ENCODE measurements at places on chromosomes 12 and 14. TPM values are rescaled to one million over a fixed set of nuclear protein-coding genes. Genes with fewer than 3 reads are reported as not detected.
A peak's percentile ranks its signal among the peaks of the same experiment; 100 is the strongest.

The IL26 gene
- total RNA-seq, result 0.36 TPM

The EDDM3A gene
- total RNA-seq, result not detected

The KITLG gene
- total RNA-seq, result 54.6 TPM

The TTC6 gene
- not detected for total RNA-seq

DNA sequence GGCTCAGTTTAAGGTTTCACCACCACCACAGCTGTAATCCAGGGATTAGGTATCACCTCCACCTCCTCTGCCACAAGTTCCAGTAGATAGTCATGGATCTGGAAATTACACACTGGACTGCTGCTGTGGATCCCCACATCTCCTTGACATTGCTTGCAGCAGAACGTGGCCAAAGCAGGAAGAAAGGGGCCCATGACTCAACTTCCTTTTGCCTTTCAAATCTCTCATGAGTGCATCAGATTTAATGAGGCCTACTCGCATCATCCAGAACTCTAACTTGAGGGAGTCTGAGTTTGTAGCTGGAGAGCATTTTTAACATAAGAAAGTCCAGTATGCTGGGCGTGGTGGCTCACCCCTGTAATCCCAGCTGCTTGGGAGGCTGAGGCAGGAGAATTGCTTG, 29.2 kb upstream of the TMED10 start:
- no peaks in the 10 kb centered on the region for H3K36me3 ChIP-seq
- no peak overlapping the region for H3K27ac ChIP-seq
- H3K4me3 ChIP-seq, result no peak overlapping the region
- DNase-seq, result no peak

DNA sequence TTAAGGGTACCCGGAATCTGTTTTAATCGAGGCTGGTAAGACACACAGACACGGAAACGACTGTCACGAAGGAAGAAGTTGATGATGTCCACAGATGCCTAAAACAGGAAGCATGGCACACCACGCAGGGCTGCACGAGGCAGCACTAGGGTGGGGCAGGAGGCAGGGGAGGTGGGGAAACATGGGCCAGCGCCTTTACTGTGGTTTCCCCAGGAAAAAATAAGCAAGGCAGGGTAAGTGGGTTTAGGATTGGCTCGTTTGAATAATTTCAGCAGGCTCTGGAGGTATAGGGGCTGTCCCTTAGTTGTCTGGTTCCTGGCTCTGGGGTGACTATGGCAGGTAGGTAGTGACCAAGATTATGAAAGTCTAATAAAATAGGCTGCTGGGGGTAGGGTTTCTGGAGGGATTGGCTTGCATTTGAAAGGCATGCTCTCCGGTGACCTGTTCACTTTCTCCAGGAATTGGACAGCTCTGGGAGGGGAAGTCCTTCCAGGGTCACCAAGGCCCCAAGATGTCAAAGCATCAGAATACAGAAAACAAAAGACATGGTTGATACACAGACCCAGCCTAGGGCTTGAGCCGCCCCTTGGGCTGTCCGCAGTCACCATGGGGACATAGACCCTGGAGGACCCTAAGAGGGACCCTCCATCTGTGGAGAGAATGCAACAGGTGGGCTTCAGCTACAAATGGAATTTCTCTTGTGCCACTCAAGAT, 35.3 kb downstream of the MAP1LC3B2 start:
- H3K27me3 ChIP-seq, result no peaks in the 10 kb centered on the region
- no peak overlapping the region for H3K4me3 ChIP-seq
- no peak overlapping the region for H3K27ac ChIP-seq
- DNase-seq, result no peak

DNA sequence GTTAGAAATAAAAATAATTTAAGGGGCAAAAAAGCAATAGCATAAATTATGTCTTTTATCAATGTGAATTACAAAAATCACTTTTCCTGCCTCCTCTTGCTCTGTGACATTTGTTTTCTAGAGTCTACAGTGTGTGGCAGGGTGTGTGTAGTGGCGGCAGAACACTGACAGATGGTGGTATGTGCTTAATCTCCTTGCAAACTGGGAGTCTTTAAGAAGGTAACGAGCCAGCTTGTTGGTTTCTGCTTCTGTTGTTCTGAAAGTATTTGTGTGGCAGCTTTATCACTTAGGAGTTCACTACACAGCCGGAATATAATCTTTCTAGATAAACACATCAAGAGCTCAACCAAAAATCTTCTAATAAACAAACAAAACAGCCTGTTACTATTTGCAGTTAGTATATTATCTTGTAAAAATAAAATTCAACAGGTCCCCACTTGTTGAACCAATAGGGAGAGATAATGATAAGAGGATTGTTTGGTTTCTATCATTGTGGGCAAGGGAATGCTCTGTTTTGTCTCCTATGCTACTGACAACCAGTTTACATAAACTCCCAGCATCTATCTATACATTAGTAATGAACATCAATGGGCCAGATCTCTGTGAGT, 13.0 kb downstream of the CDKL1 start:
- no peaks in the 10 kb centered on the region for H3K27me3 ChIP-seq
- no peak overlapping the region for H3K27ac ChIP-seq
- no peak overlapping the region for H3K4me3 ChIP-seq
- no peaks in the 10 kb centered on the region for H3K4me1 ChIP-seq

DNA sequence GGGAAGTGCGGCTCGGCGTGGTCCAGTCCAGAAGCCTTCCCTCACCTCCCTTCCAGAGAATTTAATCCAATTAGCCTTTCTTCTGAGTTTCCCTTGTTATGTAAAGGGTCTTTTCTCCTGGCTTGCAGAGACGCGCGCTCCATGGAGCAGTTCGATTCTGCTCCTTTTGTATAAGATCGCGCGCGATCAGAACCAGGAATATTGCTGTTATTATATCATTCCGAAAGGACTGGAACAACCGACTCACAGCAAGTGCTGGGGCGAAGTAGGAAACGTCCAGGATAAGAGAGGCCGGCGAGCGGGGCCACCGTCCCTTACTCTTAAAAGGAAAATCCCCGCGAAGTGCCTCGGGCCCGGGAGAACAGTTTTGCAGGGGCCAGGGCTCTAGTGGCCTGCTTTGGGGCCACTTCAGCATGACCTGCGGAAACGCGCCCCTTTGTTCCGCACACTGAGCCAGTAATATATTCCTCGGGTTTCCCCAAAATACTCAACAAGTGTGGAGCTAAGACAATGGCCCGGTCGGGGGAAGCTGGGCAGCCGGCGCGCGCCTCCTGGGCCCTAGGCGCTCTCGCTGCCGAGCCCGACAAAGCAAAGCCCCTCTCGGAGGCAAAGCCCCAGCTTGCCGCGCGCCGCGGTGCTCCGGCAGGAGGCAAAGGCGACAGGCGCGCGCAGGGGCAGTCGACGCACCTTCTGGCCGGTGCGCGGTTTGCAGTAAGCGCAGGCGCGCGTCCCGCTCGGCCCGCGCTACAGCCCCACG, 2.9 kb downstream of the RFX4 start:
- H3K27ac ChIP-seq, result no peak overlapping the region
- H3K36me3 ChIP-seq, result no peaks in the 10 kb centered on the region
- H3K4me3 ChIP-seq, result no peak overlapping the region
- DNase-seq, result no peak
- H3K4me1 ChIP-seq, result no peaks in the 10 kb centered on the region

GRCh38 chr12:66262737-66263136, 39.6 kb upstream of the HELB start:
- no peaks in the 10 kb centered on the region for H3K4me1 ChIP-seq
- H3K36me3 ChIP-seq, result no peaks in the 10 kb centered on the region
- no peak for DNase-seq
- H3K27me3 ChIP-seq, result no peaks in the 10 kb centered on the region

- H3K4me1 ChIP-seq, result peaks cover 6% of the 10 kb centered on the region
- no peak overlapping the region for H3K27ac ChIP-seq
- H3K27me3 ChIP-seq, result no peaks in the 10 kb centered on the region
- peaks cover 4% of the 10 kb centered on the region for H3K36me3 ChIP-seq
- H3K4me3 ChIP-seq, result no peak overlapping the region
Measured at GRCh38 chr14:88424573-88424972, 39.1 kb downstream of the SPATA7 start.

DNA sequence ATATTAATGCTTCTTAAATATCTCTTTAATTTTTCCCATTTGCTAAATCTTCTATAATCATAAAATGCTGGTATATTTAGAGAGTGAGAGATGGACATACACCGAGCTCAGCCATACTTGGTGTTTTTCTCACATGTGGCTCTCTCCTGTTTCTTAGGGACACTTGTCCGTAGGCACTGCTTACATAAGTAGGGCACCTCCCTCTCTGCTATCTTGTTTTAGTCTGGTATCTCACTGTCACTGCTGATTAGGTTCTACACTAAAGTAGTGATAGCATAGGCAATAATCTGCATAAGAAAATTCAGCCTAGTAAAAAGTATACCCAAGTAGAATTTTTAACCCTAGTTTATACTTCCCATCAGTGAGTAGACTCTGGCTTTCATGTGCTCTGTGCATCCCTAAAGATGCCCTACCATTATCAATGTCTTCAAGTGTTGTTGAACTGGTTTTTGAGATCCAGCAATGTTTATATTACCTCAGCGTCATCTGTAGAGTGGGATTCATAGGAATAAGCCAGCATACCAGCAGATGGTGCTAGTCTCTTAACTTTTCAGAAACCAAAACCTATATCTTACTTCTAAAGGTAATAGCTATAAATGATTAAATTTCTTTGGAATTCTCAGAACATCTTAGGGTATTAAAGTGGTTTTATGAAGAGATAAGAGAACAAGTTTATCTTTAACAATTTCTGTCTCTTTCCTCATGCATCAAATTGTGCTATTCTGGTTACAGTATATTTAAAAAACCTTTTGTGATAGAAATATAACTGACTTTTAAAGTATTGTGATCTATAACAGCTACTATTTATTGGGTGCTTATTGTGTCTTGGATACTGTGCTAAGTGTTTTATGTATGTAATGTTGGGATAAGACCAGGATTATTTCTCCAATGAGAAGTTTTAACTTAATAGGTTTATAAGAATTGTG, 32.9 kb downstream of the ARID2 start:
- H3K36me3 ChIP-seq, result no peaks in the 10 kb centered on the region
- peak overlapping the region; percentile 44 for H3K27ac ChIP-seq
- no peaks in the 10 kb centered on the region for H3K27me3 ChIP-seq
- H3K4me3 ChIP-seq, result no peak overlapping the region
- no peak for DNase-seq

GRCh38 chr12:58819345-58819744, 101.0 kb downstream of the LRIG3 start:
- H3K27ac ChIP-seq, result peak overlapping the region; percentile 41
- DNase-seq, result no peak
- no peak overlapping the region for H3K4me3 ChIP-seq
- peaks cover 14% of the 10 kb centered on the region for H3K4me1 ChIP-seq
- no peaks in the 10 kb centered on the region for H3K27me3 ChIP-seq
- H3K36me3 ChIP-seq, result no peaks in the 10 kb centered on the region

GRCh38 chr12:13130981-13131380, 27.5 kb upstream of the GSG1 start:
- no peak overlapping the region for H3K27ac ChIP-seq
- H3K36me3 ChIP-seq, result no peaks in the 10 kb centered on the region
- H3K4me1 ChIP-seq, result no peaks in the 10 kb centered on the region
- no peak for DNase-seq
- H3K27me3 ChIP-seq, result no peaks in the 10 kb centered on the region
- H3K4me3 ChIP-seq, result no peak overlapping the region

GRCh38 chr14:34035177-34035933, 84.5 kb upstream of the EGLN3 start:
- H3K4me3 ChIP-seq, result no peak overlapping the region
- no peaks in the 10 kb centered on the region for H3K4me1 ChIP-seq
- H3K27me3 ChIP-seq, result no peaks in the 10 kb centered on the region
- no peaks in the 10 kb centered on the region for H3K36me3 ChIP-seq

GRCh38 chr12:27083861-27084394, 1.6 kb upstream of the C12orf71 start:
- no peak for DNase-seq
- no peaks in the 10 kb centered on the region for H3K4me1 ChIP-seq
- no peak overlapping the region for H3K27ac ChIP-seq
- no peak overlapping the region for H3K4me3 ChIP-seq
- no peaks in the 10 kb centered on the region for H3K27me3 ChIP-seq

- H3K36me3 ChIP-seq, result no peaks in the 10 kb centered on the region
- H3K27me3 ChIP-seq, result no peaks in the 10 kb centered on the region
- H3K27ac ChIP-seq, result peak overlapping the region; percentile 37
- no peak overlapping the region for H3K4me3 ChIP-seq
- no peak for DNase-seq
- H3K4me1 ChIP-seq, result no peaks in the 10 kb centered on the region
Measured at GRCh38 chr12:32561931-32562341, 117.2 kb upstream of the DNM1L start.

DNA sequence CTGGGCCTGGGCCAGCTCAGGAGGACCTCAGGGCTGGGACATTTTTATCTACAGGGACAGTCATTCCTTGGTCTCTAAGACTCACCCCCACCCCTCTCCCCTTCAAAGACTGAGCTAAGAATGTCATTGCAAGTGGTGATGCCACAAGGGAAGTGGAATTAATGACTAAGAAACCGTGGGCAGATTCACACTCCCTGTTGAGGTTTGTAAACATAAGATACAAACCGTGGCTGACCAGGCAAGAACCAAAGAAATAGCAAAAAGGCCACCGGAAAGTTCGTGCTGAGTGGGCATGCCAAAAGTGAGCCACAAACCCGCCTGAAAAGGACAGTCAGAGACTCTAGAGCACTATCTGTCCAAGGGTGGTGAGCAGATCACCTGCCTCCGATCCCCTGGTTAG, 25.7 kb downstream of the NUAK1 start:
- H3K27me3 ChIP-seq, result no peaks in the 10 kb centered on the region
- DNase-seq, result no peak
- peaks cover 43% of the 10 kb centered on the region for H3K4me1 ChIP-seq
- no peak overlapping the region for H3K4me3 ChIP-seq

GRCh38 chr12:22709292-22709691, 84.3 kb downstream of the ETNK1 start:
- H3K4me1 ChIP-seq, result no peaks in the 10 kb centered on the region
- no peak for DNase-seq
- H3K4me3 ChIP-seq, result no peak overlapping the region
- H3K27ac ChIP-seq, result no peak overlapping the region
- H3K36me3 ChIP-seq, result no peaks in the 10 kb centered on the region

- no peaks in the 10 kb centered on the region for H3K27me3 ChIP-seq
- no peak for DNase-seq
- no peak overlapping the region for H3K27ac ChIP-seq
- H3K4me3 ChIP-seq, result no peak overlapping the region
- H3K4me1 ChIP-seq, result no peaks in the 10 kb centered on the region
Measured at GRCh38 chr12:74334780-74335179, 202.9 kb upstream of the ATXN7L3B start.

DNA sequence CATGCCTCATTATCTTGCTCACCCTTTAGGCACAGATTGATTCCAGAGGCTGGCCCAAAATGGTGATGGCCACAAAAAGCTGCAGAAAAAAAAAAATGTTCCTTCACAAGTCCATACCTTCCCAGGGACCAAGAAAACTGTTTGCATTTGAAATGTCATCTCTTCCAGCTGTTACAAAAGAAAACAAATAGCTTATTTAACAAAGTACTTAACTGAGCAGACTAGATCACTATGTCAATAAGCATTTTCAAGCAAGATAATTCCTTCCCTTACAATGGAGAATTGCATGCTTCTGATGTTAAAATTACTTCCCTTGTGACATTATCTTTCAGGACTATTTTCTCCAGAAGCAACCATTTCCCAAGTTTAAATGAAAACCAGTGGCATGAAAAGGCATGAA, 377.9 kb upstream of the KITLG start:
- no peaks in the 10 kb centered on the region for H3K4me1 ChIP-seq
- no peak for DNase-seq
- H3K27me3 ChIP-seq, result no peaks in the 10 kb centered on the region
- no peak overlapping the region for H3K27ac ChIP-seq
- no peaks in the 10 kb centered on the region for H3K36me3 ChIP-seq

Data from sigmoid colon (tissue), 7 donors.